ENCODE measurements at places on chromosomes 12 and 14.
A peak's percentile ranks its signal among the peaks of the same experiment; 100 is the strongest.

GRCh38 chr12:11652351-11653040, 3.0 kb downstream of the ETV6 start:
- DNase-seq, result peak; percentile 58

- DNase-seq, result no peak
These were observed 249.6 kb upstream of the SOX5 start for GRCh38 chr12:24198936-24199671.

DNA sequence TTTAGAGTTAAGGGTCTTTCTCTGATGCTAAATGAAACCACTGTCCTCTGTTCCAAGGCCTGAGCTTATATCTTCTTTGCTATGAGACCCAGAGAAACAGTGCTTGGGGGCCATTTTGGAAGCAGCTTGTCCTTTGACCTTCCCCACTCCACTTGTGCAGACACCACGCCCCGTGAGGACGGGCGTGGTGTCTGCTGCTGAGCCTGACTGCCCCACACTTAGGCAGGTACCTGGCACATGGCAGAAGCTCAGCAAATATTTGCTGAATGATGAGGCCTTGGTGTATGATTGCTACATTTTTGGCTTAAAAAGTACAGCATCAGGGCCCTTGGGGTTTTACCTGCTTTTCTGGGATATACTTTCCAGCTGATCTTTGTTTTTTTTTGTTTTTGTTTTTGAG, 69.9 kb downstream of the RASSF3 start:
- no peak for DNase-seq

DNA sequence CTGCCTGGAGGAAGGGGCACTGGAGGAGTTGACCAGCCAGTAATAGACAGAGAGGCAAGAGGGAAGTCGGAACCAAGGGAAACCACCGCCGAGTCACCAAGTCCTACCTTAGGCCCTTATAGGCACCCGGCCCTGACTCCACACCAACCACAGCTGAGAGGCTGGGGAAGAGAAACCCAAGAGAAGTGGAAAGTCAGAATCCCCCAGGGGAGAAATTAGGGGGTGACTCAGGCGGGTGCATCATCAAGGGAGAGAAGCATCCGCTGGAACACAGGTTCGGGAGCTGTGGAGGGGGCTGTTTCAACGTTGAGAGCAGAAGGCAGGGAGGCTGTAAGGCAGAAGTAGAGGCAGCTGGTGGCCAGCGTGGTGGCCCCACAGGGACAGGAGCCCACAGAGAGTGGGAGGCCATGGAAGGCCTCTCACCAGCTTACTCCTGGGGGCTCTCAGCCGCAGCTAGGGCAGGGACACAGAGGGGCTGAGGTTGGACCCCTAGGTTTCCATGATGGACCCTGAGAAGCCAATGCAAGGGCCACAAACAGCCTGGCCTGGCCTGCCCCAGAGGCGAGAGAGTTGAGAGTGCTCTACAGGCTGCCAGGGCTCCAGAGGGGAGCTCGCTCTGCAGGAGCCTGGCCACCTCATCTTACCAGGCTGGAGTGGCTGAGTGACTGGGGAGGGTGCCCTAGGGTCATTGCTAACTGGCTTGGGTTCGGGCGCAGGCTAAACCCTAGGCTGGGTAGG, 1.4 kb upstream of the TRMT61A start:
- DNase-seq, result no peak

DNA sequence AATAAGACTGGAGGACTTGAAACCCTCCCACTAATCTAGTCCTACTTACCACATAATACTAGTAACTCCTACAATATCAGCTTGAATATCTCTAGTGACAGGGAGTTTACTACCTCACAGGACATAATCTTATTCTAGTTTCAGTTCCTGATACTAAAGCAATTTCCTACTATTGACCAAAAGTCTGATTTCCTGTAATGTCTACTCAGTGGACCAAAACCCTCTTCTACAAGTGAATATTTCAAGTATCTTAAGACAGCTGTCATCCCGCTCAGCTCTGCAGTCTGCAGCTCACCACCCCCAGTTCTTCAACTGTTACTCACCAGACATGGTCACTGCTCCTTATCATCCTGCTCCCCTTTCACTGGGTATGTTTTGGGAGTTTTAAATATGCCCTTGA, 70.8 kb upstream of the TMCC3 start:
- no peak for DNase-seq

DNA sequence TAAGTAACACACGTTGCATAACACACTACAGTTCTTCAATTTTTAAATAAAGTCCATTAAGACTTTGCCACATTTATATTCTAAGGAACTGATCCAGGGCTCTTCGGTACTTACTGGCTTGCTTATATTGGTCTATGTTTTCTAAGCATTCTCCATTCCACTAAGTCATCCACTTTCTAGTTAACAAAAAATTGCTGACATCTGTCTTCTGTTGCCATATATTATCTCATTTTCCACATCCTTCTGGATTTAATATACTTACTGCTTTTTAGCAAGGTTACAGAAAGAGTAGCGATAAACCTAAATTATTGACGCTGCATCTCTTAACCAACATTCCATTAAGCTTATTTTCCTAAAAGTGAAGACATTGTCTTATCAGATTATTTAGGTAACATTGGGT, 238.4 kb upstream of the LRIG3 start:
- DNase-seq, result no peak

DNA sequence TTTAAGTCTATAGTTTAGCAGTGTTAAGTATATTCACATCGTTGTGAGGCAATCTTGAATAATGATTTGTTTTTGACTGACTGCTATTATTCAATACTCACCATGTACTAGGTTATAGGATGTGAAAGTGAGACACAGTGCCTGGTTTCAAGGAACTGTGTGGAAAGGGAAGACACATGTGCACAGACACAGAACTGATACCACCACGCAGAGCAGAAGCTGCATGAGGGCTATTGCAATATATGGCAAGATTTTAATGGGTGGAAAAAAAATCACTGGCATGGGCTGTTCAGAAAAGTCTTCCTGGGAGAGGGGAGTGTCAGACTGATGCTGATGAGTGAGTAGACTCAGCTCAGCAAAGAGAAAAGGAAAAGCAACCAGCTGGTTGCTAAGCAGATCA, 10.4 kb downstream of the SLC7A8 start:
- no peak for DNase-seq
